Neural crest cell (in vitro differentiated cells): ENCODE measurements at places on chromosomes 4 and X.

DNA sequence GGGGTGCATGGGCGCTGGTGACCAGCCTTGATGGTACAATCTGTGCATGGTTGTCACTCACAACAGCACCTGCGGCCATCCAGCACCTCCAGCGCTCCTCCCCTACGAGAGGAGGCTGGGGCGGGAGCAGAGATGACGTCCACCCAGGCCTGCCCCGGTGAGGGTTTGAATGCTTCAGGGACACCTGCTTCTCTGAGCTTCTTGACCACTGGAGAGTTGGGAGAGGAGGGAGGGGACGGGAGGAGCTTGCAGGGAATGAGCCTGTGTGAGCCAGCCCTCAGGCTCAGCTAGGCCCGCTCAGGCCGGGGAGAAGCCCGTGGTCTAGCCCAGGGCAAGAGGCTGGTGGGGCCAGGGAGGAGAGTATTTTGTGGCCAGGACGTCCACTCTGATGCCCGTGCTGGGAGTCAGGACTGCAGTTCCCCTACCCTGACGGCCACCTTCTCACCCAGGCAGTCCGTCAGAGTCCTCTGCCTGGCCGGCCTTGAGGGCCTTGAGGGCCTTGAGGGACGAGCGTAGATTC is 59.2 kb downstream of the CPZ start:
- DNase-seq, result no peak

- DNase-seq, result no peak
Observed at GRCh38 chrX:107677501-107677901, 49.2 kb downstream of the PRPS1 start.

DNA sequence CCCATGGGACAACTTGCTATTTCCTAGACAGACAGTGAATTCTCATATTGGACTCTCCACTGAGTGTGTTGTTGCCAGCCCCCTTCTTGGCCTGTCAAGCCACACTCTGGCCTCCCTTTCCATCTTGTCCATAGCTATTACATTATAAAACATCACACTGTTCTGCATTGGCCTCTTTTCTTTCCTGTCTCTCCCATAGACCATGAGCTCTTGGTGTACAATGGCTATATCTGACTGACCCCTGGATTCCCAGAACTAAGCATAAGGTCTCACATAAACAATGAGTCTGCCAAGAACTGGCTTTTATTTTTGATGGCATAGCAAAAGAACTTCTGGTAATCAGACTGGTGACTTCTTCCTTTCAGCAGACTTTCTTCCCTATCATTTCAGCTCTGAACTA is 23.8 kb downstream of the STARD8 start:
- no peak for DNase-seq

DNA sequence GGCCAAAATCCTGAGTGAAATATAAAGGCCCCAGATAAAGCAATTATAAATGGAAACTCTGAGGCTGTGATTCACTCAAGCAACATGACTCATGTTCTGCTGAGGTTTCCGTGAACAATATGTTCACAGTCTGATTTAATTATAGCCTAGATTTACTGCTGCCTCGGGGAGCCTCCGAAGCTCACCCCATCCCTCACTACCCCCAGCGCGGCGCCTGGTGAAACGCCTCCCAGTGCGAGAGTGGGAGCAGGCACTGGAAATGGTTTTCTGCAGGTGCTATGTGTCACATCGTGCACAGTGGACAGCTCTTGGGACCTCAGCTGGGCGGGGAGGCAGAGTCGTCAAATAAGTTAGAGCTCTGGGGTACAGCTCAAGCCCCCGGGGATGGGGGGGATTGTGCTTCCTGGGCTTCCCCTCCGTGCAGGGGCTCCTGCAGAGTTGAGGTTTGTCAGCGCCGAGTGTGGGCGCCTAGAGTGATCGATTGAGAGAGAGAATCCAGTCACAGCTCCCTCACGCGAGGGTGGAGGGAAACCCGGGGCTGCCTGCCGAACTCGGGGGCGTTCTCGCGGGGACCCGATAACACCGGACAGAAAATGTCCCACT is 110.6 kb downstream of the PHKA2 start:
- DNase-seq, result no peak

DNA sequence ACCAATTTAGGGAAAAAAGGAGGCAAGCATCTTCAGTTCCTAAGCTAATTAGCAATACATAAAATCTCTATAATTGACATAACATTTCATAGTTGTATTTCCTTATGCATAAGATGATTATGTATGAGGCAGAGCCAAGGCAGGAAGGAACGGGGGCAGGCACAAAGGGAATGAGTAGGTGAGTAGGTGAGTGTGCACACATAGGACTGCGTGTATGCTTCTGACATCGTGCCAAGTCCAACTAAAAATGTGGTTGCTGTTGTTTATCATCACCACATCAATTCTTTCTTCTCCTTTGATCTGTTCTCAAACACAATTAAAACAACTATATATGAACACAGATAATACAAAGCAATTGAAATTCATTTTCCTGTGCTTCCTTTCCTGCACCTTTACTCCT is 131.2 kb downstream of the UNC5C start:
- no peak for DNase-seq

DNA sequence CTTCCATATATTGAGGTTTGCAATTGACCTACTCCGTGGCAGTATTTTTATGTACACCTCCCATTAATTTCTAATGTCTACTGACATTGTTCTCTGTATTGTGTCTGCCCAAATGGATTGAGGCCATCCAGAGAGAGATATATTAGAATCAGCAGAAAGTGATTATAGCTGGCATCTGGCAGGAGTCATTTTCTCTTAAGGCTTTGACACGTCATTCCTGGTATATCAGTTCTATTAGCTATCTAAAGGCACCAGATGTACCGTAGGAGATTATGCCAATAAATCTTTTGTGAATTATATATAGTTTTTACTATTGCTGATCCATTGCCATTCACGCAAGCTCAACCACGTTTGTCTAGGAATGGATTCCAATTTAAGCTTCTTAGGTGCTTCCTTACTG is 1026.4 kb upstream of the IGFBP7 start:
- DNase-seq, result no peak

DNA sequence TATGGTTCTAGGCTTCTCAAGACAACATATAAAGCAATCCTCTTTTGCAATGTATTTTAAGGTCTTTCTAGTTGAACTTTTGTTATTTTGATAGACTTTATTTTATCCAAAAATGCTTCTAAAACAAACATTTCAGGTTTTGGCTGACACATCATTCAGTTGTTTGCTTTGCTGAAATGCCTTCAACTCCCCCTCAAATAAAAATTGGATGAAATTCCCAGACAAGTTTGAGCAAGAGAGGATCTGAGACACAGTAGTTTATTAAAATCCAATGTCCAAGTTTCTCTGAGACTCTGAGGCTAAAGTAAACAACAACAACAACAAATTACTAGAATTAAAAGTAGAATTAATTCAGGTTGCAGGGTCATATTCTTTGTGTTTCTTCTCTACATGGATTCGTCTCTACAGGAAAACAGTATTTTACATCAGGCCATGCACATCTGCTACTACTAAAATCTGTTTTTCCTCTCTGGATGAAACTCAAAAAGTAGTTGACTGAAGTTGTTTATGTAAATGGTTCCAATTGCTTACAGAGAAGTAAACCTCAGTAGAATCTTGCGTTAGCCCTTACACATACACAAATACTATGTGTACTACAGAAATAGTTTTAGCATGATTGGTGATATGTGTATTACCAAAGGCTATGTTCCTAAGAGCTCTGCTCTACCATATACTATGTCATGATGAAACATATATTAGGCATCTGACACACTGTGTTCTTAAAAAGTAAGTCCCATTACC is 64.9 kb downstream of the PRSS12 start:
- no peak for DNase-seq

GRCh38 chrX:1661048-1661921 is 46.4 kb downstream of the ASMT start:
- no peak for DNase-seq

DNA sequence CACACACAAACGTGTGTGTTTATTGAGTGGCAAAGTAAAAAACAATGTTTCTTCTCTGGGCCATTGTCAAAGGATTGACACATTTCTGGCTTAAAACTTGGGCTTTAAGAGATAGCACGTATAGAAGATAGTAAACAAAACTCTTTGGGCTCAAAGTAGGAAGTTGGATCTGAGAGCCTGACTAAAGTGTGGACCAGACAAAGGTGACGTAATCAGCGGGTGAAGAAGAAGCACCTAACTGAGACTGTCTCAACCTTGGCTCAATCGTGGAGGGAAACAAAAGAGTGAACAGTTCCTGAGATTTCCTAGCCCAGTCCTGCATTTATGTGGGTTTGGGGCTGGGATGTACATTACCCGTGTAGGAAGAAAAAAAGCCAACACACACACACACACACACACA is 13.7 kb downstream of the PFKFB1 start:
- DNase-seq, result no peak

DNA sequence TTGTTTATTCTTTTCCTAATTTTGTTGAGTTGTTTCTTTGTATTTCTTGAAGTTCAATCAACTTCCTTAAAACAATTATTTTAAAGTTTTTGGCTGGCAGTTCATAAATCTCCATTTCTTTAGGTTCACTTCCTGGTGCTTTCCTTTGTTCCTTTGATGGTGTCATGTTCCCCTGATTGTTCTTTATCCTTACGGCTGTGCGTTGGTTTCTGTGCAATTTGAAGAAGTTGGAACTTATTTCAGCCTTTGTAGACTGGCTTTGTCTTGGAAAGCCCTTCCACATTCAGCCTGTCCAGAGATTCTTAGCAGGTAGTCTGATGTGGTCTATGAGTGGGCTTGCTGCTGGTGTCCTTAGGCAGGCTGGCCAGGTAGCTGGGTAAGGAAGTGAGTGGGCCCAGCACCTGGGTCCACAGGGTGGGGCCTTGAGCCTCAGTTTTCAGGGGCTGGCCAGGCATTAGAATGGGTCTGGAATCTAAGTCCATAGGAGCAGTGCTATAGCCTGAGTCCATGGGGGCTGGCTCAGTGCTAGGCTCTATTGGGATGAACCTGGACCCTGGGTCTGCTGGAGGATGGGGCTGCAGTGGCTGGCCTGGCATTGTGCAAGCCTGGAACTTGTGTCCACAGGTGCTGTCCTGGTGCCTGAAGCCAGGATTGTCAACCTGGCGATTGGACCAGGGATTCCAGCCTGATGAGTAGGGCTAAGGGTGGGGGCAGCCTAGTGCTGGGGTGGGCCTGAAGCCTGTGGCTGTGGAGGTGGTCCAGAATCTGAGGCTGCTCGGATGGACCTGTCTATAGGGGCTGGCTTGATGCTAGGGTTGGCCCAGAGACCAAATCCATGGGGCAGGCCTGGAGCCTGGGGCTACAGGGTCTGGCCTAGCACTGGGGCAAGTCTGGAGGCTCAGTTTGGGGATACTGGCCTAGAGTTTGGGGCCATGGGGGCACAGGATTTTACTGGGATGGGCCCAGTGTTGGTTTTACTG is 152.4 kb downstream of the STAG2 start:
- no peak for DNase-seq

GRCh38 chrX:13029887-13030771 is 14.3 kb downstream of the FAM9C start:
- no peak for DNase-seq

DNA sequence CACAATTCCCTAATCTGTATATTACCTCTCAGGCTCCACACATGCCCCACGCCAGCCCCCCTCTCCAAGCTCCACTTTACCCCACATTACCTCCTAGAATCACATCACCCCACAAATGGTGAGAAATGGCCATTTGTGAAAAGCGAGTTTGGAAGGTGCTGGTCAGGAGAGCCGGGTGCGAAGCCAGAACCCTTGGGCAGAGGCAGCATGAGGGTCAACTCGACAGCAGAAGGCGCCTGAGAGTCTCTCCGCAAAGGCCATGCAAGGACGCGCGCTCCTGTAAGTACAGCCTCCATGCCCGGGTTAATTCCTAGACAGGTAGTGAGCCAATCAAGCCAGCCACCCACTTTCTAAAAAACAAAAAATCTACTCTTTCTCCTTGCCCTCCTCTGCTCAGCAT is 42.4 kb downstream of the RHOXF2 start:
- no peak for DNase-seq

- no peak for DNase-seq
Observed at GRCh38 chr4:59380841-59381366, 1819.2 kb upstream of the ADGRL3 start.

- peak; percentile 66 for DNase-seq
Observed at GRCh38 chr4:173334891-173335752, 964 bp upstream of the HMGB2 start.

DNA sequence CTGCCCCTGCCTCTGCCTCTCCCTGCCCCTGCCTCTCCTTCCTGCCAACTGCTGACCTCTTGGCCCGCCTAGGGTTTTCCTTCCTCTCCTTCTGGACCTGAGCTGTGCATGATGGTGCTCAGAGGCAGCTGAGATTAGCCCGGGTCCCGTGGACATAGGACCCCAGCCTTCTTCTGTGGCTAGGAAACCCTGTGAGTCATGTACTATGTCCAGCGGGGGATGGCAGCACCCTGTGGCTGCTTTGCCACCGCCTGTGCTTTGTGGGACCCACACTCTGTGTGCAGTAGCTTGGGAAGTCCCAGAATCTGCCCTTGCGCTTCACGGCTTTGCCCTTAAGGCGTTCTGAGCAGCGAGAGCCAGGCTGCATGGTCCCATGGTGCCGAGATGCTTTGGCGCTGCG is 105.5 kb upstream of the PSAPL1 start:
- DNase-seq, result no peak

DNA sequence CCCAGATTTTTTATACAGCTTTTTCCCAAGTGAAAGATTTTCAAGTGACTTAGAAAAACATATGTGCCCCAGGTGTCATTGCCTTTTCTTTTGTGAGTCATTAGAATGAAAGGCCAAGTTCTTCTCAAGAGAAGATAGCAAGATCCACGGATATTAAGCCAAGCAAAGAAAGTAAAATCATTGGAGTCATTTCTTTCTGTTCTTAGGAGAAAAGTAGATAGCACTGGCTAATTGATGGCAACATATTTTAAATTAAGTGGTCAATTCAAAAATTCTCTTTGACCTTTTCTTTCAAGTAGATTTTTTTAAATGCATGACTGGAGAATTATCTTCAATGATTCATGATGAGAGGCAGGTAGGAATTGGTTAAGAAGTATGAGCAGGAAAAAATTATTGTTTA is 94.4 kb downstream of the HHIP start:
- no peak for DNase-seq

GRCh38 chrX:153992180-153992579 is 19.6 kb downstream of the TMEM187 start:
- DNase-seq, result no peak

DNA sequence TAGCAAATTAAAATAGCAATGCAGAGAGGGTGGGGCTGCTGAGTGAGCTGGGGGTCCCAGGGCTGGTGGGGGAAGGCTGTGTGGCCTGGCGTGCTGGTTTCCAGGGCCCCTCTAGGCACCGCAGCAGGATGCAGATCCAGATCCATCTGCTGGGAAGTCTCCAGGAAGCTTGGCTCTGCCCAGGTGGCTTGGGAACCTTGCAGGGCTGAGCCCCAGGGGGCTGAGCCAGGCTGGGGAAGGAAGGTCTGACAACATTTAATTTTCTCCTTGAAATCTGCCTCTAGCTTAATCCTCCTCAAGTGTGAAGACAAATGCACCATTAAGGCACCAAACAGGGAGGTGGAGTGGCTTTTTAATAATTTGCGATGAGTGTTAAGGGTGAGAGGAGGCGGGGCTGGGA is 31.7 kb downstream of the SORCS2 start:
- DNase-seq, result no peak
